Stimulated activated CD8-positive, alpha-beta memory T cell treated with anti-CD3 and anti-CD28 coated beads, Interleukin-2, amount 100 ng/mL, for 1 hour (primary cell): ENCODE measurements at places on chromosomes 2 and 18.

GRCh38 chr2:173948842-173949241 lies 16.3 kb downstream of the SP3 start:
- DNase-seq: no peak

GRCh38 chr2:14348247-14348646 lies 284.3 kb upstream of the LRATD1 start:
- no peak for DNase-seq

GRCh38 chr2:73141896-73142295 lies 29.1 kb upstream of the RAB11FIP5 start:
- no peak for DNase-seq

GRCh38 chr2:121993682-121994081 lies 238.2 kb downstream of the TSN start:
- DNase-seq: no peak

- no peak for DNase-seq
Measured at GRCh38 chr2:241494311-241494908, 14.0 kb downstream of the STK25 start.

- DNase-seq: no peak
Measured at GRCh38 chr2:160142472-160142871, 57.6 kb downstream of the ITGB6 start.

DNA sequence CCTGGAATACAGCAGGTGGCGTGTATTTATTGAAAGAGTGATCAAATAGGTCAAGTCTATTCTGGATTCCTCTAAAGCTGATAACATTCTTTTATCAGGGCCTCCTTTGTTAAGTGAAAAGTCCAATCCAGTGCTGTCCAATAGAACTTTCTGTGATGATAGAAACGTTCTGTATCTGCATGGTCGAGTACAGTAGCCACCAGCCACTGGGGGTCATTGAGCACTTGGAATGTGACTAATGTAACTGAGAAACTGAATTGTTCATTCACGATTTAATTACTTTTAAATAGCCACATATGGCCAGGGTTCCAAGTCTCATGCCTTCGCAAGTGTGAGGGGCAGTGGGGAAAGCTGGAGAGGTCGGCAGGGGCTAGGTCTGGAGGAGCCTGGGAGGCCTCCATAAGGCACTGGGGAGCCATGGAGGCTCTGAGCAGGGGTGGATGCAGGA lies 20.5 kb downstream of the SH2D6 start:
- no peak for DNase-seq

DNA sequence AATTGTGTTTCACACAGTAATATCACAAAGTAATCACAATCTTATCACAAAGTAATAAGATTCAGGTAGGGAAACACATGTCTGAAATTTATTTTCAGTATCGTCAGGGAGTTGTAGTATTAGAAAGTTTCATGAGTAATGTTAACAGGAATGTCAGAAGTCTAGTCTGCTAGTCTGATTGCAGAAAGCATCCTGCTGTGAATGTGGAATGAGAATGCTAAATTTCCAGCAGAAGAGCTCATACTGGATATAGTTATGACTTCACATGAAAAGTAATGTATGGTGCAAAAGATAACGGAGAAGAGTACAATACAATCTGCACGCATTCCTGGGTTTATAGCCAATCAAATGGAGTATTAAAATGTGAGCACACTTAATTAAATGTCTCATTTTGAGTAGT lies 494.7 kb upstream of the SETBP1 start:
- no peak for DNase-seq

- no peak for DNase-seq
Measured at GRCh38 chr2:38886063-38886462, 3.6 kb upstream of the ARHGEF33 start.

GRCh38 chr2:178199334-178199733 lies 5.0 kb downstream of the OSBPL6 start:
- DNase-seq: no peak

DNA sequence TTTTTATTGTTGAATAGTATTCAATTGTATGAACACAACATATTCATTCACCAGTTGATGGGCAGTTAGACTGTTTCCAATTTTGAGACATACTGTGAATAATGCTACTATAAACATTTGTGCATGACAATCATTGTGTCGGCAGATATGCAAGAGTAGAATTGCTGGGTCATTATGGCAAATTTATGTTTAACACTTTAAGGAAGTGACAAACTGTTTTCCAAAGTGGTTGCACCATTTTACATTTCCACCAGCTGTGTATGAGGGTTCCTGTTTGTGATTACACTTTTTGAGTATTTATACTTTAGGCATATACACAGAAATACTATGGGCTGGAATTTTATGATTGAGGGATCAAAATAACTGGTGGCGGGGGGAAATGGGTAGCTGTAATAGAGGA lies 61.2 kb downstream of the MAP4K3 start:
- DNase-seq: no peak

- no peak for DNase-seq
Measured at GRCh38 chr18:75215663-75216062, 5.1 kb downstream of the TSHZ1 start.

DNA sequence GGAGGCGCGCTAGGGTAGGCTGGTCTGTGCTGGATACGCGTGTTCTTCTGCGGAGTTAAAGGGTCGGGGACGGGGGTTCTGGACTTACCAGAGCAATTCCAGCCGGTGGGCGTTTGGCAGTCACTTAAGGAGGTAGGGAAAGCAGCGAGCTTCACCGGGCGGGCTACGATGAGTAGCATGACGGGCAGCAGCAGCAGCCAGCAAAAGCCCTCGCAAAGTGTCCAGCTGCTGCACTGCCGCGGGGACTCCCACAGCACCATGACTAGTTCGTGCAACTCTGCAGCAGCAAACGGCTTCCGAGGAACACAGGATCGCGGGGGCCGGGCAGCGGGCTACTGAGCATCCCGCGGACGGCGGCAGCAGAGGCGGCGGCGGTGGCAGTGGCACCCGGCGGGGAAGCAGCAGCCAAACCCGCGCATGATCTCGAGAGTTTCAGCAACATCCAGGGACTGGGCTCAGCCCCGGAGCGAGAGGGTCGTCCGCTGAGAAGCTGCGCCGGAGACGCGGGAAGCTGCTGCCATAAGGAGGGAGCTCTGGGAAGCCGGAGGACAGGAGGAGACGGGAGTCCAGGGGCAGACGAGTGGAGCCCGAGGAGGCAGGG lies 368 bp downstream of the TMEFF2 start:
- DNase-seq: no peak

- DNase-seq: no peak
Measured at GRCh38 chr2:46333912-46334311, 36.7 kb downstream of the EPAS1 start.

DNA sequence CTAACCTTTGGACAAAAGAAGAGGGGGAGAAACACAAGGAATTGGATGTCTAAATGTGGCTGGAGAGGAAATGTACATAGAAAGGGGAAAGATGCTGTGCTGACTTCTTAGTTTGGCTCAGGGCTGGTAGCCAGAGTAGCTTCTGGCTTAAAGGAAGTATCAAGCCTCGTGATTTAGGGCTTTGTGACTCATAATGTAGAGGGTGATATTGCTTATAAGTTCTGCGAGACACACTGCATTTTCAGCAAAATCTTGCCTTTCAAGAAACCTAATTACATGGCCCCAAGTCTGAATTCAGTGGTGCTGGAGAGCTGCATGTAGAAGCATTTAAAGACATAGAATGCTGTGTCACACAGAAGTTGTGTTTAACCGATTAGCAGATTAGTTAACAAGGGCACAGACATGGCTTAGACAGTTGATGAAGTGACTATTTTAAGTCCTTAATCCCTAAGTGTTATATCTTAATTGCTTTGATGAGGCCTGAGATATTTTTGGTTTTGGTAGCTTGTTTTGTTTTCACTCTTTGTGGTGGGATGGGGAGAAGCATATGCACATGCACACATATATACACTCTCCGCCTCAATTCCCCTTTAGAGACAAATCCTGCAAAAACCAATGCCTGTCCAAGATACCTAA lies 66.4 kb downstream of the EPAS1 start:
- no peak for DNase-seq

DNA sequence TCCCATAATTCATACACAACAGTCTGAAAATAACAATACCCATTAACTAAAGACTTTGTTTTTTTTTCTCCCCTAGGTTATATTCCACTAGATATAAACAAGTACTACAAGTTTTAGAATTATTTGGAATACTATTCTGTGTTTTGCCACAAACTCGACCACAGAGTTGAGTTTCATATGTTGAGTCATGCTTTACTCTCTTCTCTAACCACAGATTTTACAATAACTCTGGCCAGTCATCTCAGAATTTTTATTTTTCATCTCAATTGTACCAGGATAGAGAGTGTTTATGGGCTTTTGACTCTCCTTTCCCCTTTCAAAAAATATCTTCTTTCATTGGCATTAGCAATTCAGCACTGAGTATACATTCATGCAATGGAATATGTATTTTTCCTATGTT lies 348.7 kb upstream of the GALNT5 start:
- DNase-seq: no peak

DNA sequence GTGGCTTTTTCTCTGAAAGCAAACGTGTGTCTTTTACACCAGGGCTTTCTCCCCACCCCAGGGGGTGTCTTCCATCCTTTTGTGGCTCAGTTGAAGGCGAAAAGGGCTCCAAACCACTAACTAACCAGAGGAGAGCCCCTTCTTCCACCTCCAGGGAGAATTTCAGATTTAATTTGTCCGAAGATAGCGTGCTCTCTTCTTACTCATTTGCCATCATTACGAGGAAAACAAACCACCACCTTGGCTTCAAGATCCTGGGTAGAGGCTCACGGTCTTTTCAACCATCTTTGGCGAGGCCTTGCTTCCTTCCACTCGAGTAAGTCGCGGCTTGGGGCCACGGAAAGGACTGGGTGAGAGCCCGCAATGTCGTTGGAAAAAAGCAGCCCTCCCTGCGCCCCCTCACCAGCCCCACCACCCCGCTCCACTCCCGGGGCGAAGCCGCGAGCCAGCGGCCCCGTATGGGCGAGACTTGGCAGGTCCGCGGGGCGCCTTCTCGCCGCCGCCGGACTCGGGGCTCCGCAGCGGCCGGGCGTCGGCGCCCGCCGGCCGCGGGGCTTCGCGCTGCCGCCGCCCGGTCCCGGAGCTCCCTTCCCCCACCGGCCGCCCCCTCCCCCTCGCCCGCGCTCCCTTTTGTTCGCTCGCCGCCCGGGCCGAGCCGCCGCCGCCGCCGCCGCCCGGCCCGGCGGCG lies 1.7 kb upstream of the ZNF532 start:
- DNase-seq: no peak

DNA sequence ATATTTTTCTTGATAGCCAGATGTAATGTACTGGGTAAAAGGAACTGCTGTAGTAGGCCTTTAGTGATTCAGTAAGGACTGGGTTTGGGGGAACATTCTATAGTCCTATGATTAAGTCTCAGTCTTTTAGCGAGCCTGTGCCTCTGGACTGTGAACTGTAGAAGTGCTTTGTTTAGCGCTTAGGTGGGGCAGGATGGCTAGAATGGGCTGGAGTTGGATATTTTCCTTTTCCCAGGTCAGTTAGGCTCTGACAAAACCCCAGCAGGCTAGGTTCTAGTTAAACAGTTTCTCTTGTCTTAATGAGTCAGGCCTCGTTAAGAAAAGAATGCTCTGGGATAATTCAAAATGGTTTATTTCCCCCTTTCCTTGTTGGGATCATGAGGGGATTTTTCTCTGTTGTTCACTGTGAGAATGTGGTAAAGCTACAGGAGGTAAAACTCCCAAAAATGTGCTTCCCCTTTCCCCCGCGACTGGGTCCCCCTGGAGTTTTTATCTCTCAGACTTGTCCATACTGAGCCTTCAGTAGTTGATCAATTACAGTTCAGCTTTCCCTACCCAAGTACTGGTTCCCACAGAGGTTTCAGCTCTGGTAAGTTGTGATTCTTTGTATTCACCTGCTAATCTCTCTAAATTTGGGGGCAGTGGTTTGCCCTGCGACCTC lies 31.5 kb downstream of the EHBP1 start:
- DNase-seq: no peak

DNA sequence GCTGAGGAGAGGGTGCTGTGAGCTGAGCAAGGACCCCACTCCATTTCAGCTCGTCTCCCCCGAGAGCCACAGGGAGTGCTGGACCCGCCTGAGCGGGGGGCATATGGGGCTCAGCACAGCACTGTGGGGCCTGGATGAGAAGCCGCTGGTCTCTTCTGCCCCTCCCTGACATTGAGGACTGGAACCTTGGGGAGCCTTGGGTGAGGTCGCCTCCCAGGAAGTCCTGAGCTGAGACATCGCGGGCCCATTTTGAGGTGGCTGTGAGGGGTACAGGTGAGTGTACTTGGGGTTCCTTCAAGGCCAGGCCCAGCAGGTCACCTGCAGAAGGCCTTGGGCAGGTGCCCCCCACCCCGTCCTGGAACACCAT lies 3.1 kb upstream of the AQP12A start:
- DNase-seq: no peak

GRCh38 chr2:124755386-124755785 lies 730.3 kb downstream of the CNTNAP5 start:
- no peak for DNase-seq

GRCh38 chr2:198173242-198173641 lies 368.8 kb downstream of the PLCL1 start:
- DNase-seq: no peak

DNA sequence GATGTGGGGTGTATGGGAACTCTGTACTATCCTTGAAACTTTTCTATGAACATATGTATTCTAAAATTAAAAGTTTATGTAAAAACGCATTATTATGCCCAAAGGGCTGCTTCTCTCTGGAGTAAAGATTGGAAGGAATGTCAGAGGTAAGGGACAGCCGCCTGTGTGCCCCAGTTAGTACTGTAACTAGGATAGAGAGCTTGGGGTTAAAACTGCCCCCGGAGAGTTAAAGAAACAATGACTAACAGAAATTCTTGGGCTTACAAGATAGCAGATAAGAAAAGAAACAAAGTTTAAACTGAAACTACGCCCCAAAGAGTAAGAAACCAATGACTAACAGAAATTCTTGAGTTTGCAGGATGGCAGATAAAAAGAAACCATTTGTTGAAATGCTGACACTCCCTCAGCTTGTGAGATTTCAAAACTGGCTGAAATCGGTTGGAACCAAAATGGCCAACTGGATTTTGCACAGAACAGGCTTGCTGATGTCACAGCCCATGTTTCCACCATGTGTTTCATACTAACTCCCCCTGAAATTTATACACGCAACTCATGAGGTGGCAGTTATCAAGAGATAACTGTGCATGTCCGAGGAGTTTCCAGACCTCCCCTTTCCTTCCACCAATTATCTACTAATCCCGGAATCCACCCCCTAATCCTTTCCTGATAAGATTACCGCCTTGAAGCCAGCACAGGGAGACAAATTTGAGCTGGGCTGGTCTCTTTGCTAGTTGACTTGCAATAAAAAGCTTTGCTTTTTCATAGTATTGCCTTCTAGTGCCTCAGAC lies 8.7 kb upstream of the TXNDC2 start:
- DNase-seq: no peak

GRCh38 chr18:43077510-43078308 lies 37.8 kb downstream of the RIT2 start:
- DNase-seq: no peak

DNA sequence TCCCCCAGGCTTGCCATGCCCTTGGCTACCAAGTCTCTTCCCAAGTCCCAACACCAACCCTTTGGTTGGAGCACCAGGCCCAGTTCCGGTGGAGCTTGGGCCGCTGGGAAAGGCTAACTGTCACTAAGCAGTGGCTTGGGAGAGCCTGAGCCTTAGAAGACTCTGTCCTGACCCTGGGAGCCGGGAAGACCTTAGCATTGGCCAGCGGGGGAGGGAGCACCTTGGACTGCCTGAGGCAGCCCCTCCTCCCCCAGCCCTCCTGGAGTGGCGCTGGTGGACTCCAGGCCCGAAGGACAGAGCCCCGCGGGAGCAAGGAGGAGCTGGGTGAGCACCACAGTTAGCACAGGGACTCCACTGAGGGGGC lies 62.5 kb upstream of the POMC start:
- DNase-seq: no peak
